ENCODE measurements at places on chromosomes 4 and X.

DNA sequence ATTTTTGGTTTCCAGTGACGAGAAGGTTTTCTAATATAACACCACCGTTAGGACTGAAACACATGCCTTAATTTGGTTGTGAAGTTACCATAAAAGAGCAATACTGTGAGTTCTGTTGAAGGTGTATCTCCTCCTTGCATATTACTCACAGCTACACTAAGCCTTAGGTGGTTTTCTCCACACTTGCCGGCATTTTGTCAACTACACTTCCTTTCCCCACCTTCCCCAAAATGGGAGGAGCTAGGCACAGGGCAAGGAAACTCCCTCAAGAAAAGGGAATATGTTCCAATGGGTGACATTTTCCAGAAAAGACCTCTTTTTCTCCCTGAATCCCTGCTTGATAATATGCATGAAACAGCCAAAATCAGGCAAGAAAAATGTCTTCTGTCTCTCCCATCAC lies 44.8 kb downstream of the RELL1 start:
- no peak for DNase-seq

- DNase-seq: no peak
Observed at GRCh38 chr4:121360495-121360894, 20.3 kb downstream of the QRFPR start.

- DNase-seq: no peak
Observed at GRCh38 chr4:36218121-36218520, 26.2 kb downstream of the ARAP2 start.

GRCh38 chr4:38681281-38681991 lies 17.4 kb downstream of the KLF3 start:
- DNase-seq: no peak

- DNase-seq: no peak
Observed at GRCh38 chr4:31334086-31334910, 614.1 kb downstream of the PCDH7 start.
